ENCODE measurements at places on chromosomes 16 and 17.

- no peak for DNase-seq
Observed at GRCh38 chr16:74113545-74113944, 183.1 kb upstream of the PSMD7 start.

GRCh38 chr17:78589031-78589675 is 12.0 kb upstream of the DNAH17 start:
- DNase-seq = no peak

DNA sequence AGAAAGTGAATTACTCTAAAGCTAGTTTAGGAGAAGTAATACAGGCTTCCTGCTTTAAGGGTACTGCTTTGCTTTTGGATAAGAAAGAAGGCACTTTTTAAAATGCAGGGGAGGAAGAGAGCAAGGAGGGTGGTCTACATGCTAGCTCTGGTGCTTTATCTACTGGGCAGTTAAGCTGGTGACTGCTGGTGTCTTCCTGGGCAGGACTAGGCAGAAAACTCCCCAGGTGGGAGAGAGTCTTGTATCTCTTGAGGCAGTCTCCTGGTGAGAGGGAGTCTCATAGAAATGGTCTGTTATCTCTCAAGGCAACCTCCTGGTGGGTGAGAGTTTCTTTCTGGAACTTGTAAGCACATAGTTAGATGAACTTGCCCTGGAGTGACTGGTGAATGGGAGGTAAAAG is 953.9 kb upstream of the GOT2 start:
- no peak for DNase-seq

GRCh38 chr16:82741073-82741615 is 114.4 kb downstream of the CDH13 start:
- no peak for DNase-seq

DNA sequence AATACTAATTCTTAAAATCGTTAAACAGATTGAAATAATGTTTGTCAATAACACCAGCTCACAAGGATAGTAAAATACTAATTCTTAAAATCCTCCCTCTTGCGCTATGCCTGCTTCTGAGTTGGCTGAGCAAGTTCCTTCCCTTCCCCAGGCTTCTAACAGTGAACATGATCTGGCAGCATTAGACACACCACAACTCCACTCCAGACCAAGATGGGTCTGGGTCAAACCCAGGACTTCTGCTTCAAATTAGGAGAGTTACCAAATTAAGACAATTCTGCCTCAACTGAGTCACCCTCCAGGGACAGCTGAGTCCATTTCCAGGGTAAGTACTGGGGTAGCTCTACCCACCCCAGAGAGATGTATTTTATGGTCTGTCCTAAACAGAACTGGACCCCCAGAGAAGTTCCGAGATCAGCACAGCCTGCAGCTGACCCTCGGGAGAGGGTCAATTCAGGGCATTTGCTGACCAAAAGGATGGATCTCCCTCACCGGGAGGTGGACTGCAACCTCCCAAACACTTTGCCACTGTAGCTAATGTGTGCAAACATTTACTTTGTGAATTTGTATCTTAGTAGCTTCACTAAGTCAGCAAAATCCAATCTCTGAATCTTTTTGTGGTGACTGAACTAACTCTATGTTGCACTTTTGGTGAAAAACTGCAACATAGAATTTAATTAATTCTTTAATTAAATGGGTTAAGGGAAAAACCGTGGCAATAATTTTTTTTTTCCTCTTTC is 48.8 kb downstream of the ADCY9 start:
- DNase-seq = no peak

GRCh38 chr17:40348562-40349476 is 15.7 kb downstream of the GJD3 start:
- DNase-seq = no peak

- DNase-seq = no peak
Observed at GRCh38 chr16:970386-970765, 408 bp downstream of the LMF1 start.

- DNase-seq = no peak
Observed at GRCh38 chr16:51326131-51326856, 175.2 kb upstream of the SALL1 start.

Measured in KBM-7 (cell line).